ENCODE measurements at places on chromosomes 7 and 10. TPM values are rescaled to one million over a fixed set of nuclear protein-coding genes. Genes with fewer than 3 reads are reported as not detected.

GRCh38 chr10:120530699-120531098 lies 73.7 kb downstream of the PLPP4 start:
- DNase-seq, result no peak

The LDB3 gene
- total RNA-seq, result not detected

DNA sequence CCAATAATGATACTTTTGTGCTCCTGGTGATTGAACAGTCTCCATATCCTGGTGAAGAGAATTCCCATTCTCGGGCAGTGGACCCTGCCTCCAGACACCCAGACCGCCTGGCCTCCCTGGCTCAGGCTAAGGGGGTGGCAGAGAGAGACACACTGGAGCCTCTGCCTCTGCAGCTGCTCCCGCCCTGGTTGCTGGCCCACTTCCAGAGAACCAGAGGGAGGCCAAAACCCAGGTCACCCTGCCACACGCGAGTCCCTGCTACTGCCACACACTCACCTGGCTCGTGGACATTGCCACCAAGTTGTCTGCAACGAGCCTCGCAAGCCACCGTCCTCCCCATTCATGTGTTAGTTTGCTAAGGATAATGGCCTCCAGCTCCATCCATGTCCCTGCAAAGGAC lies 221.8 kb downstream of the HPSE2 start:
- DNase-seq, result no peak

The MYOZ1 gene
- not detected for total RNA-seq

- DNase-seq, result no peak
Observed at GRCh38 chr7:17912050-17912449, 28.2 kb downstream of the SNX13 start.

DNA sequence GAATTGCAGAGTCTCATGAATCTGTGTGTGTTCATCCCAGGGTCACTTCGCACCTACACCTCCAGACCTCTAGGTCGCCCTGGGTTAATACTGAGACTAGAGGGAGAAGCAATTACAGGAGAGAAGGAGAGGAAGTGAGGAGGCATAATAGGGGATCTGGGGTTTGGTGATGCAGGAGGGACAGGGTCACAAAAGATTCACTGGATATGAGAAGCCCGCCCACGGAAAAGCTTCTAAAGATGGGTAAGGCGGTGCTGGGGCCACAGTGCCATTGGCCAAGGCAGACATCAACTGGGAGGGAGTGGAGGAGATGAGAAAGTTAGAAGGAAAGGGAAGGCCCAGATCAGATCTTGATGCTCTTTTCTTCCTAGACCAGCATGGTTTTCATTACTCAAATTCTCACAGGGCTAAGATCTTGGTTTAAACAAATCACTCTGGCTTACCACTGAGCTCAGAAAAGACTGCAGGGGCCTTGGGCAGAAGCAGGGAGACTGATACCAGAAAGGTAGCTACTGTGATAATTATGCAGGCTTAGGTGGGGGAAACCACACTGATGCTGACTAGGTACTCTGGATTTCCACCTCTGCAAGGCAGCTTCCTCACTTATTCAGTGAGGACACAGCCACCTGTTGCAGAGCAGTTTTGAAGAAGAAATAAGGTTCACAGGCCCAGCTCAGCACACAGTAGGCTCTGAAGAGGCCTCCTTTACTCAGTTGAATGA lies 17.4 kb upstream of the ZNF273 start:
- DNase-seq, result no peak

- no peak for DNase-seq
Observed at GRCh38 chr10:44982114-44982460, 3.5 kb upstream of the DEPP1 start.

- DNase-seq, result no peak
Observed at GRCh38 chr7:138799336-138800000, 1.5 kb upstream of the ATP6V0A4 start.

DNA sequence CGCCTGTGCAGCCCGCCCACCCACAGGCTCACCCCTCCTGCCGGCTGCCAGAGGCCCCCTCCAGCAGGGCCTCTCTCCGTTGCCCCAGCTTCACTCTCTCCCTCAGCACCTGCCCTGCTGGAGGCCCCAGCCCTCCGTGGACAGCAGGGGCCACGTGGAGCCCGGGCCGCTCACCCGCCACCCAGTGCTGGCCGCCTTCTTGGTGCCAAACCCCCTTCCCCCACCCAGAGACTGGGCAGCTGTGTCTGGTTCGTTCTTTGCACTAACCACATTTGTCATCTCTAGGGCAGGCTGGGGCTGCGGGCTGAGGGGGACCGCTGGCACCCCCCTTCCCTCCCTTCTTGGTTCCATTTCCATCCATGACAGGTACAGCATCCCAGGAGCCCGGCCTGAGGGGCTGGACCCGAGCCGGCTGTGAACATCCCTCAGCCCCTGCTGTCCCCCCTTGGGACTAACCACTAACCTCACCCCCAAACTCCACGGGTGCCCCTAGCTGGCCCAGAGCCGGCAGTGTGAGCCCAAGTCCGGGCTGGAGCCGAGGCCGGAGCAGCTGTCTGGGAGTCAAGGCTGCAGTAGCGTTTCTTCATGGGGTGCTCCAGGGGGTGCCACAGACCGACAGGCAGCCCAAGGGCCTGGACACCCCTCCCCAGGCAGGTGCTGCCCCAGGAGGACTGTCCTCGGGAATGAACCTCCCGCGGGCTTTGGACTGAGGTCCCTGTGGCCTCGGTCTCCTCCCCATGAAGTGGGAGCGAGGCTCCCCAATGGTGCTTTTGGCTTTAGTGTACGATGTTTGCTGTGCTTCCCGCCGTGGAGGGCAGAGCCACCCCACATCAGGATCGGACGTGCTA lies 25.5 kb upstream of the AMZ1 start:
- no peak for DNase-seq

DNA sequence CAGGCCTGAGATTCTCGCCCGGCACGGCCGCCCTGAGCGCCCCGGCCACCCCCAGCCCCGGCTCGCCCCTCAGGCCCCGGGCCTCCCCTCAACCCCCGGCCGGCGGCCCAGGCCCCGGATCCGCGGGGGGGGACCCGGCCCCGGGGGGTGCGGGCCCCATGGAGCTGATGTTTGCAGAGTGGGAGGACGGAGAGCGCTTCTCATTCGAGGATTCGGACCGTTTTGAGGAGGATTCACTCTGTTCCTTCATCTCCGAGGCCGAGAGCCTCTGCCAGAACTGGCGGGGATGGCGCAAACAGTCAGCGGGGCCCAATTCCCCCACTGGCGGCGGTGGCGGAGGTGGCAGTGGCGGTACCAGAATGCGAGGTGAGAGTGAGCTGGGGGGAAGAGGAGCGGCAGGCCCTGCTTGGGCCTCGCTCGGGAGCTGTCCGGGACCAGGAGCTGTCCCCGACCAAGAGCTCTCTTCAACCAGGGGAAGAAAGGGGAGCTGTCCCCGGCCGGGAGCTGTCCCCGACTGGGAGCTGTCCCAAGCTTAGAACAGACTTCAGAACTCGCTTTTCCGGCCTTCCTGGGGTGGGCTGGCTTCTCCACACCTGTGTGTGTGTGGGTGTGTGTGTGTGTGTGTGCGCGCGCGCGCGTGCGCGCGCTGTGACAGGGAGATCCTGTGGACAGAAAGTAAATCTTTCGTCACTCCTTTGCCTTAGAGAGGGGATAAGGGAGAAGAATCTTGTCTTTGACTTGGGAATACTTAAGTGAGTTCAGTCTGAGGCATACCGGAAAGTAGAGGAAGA lies 510 bp downstream of the ZSWIM8 start:
- no peak for DNase-seq

GRCh38 chr10:27719052-27719451 lies 26.6 kb downstream of the MKX start:
- DNase-seq, result no peak

The CTAGE15 gene
- total RNA-seq, result 0.13 TPM

DNA sequence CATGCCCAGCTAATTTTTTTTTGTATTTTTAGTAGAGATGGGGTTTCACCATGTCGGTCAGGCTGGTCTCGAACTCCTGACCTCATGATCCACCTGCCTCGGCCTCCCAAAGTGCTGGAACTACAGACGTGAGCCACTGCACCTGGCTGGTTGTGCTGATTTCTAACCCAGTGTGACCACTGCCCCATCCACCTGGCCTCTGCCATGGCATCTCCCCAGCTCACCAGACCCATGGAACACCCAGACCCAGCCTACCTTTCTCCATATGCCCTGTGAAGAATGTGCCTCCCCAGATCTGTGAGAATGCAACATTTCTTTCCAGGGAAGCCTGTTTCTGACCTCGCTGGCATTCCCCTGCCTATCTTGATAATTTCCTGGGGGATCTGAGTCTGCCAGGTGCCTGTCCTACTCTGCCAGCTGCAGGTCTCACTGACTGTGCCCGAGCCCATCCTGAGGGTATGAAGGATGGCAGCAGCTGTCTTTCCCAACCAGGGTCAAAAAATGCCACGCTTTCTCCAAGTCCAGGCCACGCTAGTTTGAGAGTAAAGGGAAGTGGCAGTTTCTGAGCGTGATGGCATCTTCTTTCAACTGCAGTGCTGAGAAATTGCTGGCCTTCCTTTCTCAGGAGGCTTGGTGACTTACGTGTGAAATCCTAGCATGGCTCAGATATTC lies 324.4 kb upstream of the ZNF32 start:
- no peak for DNase-seq

The NME8 gene
- not detected for total RNA-seq

The ATRNL1 gene
- 0.07 TPM for total RNA-seq

The SLC26A3 gene
- total RNA-seq, result not detected

The CYP2C19 gene
- total RNA-seq, result not detected

DNA sequence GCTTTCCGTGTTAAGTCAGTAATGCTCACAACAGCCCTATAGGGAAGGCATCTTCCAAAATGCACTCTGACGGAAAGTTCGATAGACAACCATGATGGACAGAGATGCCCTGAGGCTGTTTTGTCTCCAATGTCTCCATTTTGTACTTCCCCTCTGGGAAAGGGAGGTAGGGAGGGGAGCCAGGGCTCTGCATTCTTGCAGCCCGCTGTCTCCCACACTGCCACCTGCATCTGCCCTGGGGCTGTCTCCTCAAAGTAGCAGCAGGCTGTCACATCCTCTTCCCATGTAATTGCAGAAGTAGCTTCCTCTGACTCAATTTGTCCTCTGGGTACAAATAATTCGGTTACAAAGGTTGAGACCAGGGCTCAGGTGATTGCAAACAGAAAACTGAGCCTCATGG lies 131.4 kb downstream of the GPAM start:
- no peak for DNase-seq

DNA sequence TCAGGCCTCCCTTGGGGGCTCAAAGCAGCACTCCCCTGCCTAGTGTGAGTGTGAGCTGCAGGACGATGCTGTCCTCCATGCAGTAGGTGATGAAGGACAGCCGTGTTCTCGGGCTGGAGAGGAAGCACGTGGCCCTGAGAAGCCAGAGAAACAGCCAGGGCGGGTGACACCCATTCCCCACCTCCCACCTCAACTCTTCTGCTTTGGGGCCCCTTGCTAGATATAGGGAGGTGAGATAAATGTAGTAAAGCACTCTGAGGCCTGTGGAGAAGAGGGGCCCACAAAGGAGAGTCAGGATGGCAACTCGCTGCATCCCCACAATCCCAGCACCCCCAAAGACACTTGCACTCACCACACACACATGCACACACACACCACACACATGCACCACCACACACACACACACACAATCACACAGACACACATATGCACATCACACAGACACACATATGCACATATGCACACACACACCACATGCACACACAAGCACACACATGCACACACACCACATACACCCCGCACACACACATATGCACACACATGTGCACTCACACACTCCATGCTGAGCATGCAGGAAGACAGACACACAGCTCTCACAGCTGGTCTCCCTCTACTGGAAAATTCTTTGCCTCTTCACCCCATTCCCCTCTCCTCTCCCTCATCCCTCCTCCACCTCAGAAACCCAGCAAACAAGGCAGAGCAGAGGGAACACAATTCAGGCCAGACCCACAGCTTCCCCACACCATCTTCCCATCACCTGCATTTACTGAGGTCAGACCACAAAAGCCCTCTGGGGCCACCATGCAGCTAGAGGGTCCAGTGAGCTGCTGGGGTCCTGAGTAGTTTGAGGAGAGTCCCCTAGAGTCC lies 30.5 kb downstream of the ANXA8 start:
- no peak for DNase-seq

DNA sequence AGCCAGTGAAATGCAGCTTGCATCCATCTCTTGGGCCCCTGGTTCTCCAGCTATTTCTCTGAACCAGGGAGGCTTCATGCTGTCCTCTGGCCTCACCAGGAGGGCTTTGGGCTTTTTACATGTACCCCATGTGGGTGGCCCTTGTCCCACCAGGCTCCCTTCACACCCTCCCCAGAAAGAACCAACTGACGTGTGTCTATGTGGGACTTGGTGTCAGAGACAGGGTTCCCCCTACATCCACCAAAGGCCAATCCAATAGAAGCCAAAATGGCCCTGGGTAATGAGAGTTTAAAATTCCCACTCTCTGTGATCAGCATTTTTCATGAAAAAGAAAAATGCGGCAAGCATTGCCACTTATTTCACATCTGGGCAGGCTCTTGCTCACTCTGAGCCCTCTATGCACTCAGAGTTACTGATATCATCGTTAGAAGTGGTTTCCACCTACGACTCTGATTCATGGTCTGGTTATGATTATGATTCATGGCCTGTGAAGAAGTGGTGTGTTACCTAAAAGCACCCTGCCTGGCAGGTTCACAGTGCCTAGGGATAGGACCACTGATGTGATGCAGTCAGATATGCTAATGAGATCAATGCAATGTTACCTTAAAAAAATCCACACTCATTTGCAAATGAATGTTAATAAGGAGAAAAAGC lies 133.5 kb downstream of the BUB3 start:
- no peak for DNase-seq

DNA sequence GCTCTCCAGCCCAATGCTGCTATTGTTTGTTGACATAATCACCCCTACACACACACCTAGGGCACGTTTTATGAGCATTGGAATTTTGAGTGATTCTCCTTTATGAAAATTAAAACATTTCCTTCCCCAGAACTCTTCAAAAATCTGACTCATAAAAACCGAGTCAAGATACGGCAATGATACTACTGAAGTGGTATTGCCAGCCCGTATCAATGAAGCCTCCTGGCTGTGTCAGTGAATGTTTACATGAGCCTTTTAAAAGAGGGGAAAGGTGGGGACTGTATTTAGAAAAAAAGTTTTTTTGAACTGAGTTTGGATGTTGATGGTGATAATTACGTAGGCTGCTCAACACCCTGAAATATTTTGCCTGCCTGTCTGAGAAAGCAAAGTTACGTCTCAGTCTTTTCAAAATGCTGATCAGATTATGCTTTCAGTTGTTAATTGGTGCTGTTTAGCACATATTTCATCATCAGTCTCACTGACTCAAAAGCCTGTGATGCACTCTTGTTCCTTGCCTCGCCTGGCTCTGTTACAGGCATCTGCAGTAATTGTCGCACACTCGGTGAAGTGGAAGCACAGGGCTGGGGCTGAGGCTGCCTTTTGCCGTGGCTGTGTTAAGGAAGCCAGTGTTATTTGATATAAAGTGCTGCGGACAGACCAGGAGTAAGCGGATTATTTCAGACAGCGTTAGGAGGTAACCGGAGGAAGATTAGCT lies 157.4 kb upstream of the TCF7L2 start:
- DNase-seq, result no peak

GRCh38 chr7:105675934-105676371 lies 94.7 kb upstream of the EFCAB10 start:
- DNase-seq, result no peak

DNA sequence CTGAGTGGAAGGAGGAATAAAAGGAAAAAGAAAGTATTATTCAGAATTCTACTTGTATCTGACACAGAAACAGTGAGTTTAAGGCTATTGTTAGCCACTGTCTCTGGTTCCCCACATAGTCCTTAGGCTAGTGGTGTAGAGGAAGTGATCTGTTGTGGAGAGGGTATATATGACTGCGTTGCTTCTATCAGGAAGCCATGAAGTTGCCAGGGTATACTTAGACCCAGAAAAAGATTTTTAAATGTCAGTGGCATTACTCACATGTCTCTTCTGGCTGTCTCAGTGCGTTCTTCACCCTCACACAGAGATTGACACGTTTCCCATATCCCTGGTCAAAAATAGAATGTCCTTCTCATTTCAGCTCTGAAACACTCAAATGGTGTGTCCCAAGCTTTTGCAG lies 72.7 kb downstream of the SEM1 start:
- no peak for DNase-seq

Measured in pulmonary artery endothelial cell (primary cell).